ENCODE measurements at places on chromosomes 1 and 21. TPM values are rescaled to one million over a fixed set of nuclear protein-coding genes. Genes with fewer than 3 reads are reported as not detected.

DNA sequence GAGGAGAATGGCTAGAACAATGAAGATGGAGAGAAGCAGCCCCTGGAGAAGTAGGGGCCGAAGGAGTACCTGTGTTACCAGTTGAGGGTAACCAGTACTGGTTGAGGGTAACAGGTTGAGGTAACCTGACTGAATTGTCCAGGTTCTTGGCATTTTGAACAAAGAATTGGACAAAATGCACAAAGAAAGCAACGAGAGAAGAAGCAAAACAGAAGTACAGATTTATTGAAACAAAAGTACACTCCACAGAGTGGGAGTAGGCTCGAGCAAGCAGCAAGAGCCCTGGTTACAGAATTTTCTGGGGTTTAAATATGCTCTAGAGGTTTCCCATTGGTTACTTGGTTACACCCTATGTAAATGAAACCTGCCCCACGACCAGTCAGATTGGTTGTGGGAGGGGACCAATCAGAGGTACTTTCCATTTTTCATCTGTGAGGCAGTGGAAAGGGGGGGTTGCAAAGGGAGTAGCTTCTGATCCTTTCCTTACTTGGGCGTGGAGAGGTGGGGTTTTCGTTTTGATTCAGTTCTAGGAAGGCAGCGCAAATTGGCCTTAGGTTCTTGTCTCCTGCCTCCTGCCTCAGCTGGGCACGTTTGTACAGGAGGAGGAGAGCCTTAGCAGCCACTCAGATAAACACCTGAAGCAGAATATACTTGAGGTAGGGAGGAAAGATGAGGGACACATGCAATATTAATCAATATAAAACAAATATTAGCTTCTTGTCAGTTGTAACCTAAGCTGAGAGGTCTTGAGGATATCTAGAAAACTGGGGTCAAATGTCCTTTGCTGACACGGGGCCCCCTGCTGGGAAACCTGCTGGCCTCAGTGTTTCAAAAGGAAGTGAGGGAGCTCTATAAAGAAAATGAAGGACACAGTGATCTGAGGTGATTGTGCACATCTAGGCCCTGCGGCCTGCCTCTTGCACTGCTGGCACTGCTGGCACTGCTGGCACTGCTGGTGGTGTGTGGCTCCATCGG is 14.3 kb upstream of the LSM10 start:
- DNase-seq, result no peak

SPRR5 gene
- not detected for total RNA-seq

UMODL1 gene
- not detected for total RNA-seq

TBX19 gene
- 0.19 TPM for total RNA-seq

DNA sequence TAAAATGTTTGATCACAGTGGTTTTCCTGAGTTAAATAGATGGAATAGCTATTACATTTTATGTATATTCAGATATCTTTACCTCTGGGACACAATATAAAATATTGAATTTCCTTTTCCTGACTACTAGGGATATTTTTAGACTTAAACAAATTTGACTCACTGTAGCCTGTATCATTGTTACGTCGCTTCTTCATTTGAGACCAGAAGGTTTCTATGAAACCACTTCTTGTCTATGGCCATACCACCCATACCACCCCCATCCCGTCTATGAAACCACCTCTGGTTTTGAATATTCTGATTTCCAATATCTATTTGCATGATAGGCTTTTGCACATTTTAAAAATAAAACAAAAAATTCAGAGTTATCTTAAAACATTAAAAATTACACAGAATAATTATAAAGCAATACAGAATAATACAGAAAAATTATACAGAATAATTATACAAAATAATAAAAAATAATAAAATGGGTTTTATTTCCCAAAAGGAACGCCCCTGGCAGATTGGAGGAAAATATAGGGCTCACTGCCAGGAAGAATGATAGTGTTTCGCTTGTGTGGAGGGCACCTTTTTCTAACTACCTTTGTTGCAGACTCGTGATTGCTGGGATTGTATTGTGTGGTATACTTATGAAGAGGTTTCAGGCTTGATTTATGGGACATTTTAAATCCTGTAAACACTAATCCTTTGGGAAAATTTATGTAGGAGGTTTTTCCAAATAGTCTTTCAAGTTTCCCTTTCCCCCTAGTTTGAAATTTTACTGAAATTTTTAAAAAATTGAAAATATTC is 4.7 kb downstream of the SPEN start:
- DNase-seq, result no peak

DNA sequence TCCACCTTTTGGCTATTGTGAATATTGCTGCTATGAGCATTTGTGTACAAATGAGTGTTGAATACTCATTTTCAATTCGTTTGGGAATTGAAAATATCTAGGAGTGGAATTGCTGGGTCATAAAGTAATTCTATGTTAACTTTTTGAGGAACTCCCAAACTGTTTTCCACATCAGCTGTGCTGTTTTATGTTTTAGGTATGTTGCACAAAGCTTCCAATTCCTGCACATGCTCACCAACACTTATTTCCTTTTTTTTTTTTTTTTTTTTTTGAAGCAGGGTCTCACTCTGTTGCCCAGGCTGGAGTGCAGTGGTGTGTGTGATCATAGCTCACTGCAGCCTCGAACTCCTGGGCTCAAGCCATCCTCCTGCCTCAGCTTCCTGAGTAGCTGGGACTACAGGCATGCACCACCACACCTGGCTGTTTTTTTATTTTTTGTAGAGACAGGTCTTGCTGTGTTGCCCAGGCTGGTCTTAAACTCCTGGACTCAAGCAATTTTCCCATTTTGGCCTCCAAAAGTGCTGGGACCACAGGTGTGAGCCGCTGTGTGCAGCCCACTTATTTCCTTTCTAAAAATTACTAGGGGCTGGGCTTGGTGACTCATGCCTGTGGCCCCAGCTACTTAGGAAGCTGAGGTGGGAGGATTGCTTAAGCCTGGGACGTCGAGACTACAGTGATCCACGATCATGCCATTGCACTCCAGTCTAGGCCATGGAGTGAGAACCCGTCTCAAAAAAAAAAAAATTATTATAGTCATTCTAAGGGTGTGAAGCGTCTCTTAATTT is 33.4 kb downstream of the TMCC2 start:
- no peak for DNase-seq

All from heart left ventricle (tissue), 16 donors.